IMR-90 (cell line): ENCODE measurements at places on chromosomes 6 and 20. TPM values are rescaled to one million over a fixed set of nuclear protein-coding genes. Genes with fewer than 3 reads are reported as not detected.

PRSS16 gene
- not detected in 2 replicates for total RNA-seq

DNA sequence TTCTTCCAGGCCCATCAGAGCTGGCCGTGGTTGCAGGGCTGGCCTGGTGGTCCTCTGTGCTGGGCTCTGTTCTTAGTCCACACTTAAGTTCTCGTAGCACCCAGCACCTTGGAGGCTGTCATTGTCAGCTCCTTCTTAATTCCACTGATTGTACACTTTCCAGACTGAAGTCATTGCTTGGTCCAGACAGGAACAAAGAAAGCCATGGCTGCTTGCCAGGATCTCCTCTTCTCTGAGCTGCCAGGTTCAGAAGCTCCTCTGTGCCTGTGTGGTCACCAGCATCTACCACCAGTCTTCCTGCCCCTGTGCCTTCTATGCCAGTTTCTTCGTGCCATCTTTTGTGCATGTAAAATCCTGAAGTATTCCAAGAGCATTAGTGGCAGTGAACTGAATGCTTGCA is 39.5 kb upstream of the PCMTD2 start:
- no peak overlapping the region for H3K4me3 ChIP-seq
- DNase-seq = no peak
- H3K27me3 ChIP-seq = peaks cover 56% of the 10 kb centered on the region
- H3K36me3 ChIP-seq = no peaks in the 10 kb centered on the region

- H3K27ac ChIP-seq = no peak overlapping the region
- no peaks in the 10 kb centered on the region for H3K4me1 ChIP-seq
- H3K27me3 ChIP-seq = no peaks in the 10 kb centered on the region; the same call in 1 of the 2 replicates
- H3K4me3 ChIP-seq = no peak overlapping the region
These were observed 271.6 kb upstream of the RIN2 start for GRCh38 chr20:19486446-19486845.

GRCh38 chr20:13877793-13878192 is 93.0 kb downstream of the NDUFAF5 start:
- DNase-seq = no peak
- H3K4me1 ChIP-seq = no peaks in the 10 kb centered on the region
- no peaks in the 10 kb centered on the region for H3K27me3 ChIP-seq
- H3K27ac ChIP-seq = no peak overlapping the region
- H3K4me3 ChIP-seq = no peak overlapping the region
- no peaks in the 10 kb centered on the region for H3K36me3 ChIP-seq
